ENCODE measurements at places on chromosomes 13 and 19. TPM values are rescaled to one million over a fixed set of nuclear protein-coding genes. Genes with fewer than 3 reads are reported as not detected.
A peak's percentile ranks its signal among the peaks of the same experiment; 100 is the strongest.

- no peak for DNase-seq
Observed at GRCh38 chr19:13160557-13160956, 10.3 kb downstream of the IER2 start.

GRCh38 chr13:28411831-28412353 is 83.0 kb downstream of the FLT1 start:
- DNase-seq: no peak

DNA sequence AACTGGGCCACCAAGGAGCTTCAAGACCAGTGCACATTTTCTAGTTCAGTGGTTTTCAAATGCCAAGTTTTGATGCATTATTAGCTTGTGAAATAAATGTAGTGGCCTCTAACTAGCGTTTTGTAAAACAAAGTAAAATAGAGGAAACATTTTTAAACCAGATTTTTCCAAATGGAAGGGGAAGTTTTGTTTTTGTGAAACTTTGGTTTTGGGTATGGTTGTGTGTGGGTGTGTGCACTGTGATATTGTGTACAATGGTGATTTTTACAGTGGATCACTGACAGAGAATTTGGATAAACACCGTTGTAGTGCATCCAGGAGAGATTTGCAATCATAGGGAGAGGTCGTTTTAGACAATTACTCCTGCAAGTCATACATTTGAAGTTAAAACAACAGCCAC is 108.9 kb downstream of the SLC7A1 start:
- DNase-seq: no peak

DNA sequence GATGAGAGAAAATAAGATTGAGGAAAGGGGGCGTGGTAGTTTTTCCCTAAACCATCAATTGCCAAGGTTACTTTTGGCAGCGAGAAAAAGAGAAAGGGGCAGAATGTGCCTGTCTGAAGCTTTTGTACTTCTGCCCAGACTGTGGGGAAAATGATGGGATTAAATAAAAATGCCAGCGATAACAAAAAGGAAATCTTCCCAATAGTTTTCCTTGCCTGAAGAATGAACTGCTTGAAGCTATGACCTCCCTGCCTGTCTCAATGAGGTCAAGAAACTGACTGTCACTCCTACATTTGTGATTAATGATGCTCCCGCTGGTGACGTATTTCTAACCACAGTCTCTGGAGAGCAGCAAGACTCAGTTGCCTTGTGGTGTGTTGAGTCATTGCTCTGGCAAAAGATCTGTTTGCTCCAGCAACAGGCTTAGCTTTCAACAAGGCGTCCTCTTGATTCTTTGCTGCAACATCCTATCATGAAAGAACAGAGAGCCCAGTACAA is 1051.5 kb downstream of the DIAPH3 start:
- DNase-seq: peak; percentile 84

- DNase-seq: peak; percentile 93
Observed at GRCh38 chr13:92843549-92843948, 383.1 kb upstream of the GPC6 start.

DNA sequence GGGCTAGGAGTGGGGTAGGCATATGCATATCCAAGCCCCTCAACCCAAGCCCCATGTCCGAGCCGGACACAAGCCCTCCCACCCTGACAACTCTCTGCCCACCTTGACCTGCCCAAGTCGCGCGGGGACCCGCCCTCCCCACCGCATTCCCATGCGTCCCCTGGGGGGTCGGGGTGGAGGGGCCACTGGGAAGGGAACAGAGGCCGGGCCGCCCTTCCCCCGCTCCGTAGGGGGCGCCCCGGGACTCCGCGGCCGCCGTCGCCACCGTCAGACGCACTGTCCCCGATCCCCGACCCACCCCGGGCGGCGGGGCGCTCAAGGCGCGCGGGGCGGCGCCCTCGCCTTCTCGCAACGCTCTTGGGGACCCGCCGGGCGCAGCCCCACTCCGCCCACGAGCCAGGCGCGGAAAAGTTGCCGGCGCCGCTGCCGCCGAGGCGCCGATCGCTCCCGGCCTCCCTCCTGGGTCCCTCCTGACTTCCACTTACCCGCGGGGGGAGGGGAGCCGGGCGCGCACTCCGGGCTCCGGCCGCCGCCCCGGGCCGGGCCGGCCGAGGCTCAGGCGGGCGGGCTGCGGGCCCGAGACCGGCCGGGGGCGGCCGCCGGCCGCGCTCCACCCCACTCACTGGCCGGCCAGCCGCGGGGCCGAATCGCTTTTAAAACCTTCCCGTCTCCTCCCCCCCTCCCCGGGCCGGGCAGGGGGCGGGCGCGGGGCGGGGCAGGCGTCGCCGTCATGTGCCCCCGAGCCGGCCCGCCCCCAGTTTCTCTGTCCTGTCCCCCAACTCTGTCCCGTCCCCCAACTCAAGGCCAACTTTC is 34.4 kb upstream of the NANOS3 start:
- DNase-seq: peak; percentile 73

GRCh38 chr13:21668732-21669275 is 2.1 kb upstream of the FGF9 start:
- DNase-seq: peak; percentile 31

DNA sequence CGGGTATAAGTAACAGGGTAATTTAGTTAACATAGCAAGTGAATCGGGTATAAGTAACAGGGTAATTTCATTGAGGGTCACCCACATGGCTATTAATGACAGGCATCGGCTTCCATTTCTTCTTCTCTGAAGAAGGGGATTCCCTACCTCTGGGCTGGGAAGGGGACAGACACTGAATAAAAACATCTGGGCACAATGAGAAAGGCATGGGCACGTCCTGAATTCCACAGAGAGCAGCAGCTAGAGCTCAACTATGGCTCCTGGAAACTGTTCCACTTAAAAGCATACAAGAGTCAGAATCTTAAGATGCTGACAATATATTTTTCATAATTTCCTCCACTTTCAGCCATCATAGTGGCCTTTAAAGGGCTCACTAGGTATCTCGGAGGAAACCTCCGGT is 51.8 kb downstream of the CRYL1 start:
- no peak for DNase-seq

- peak; percentile 20 for DNase-seq
Observed at GRCh38 chr19:57338877-57339276, 12.2 kb upstream of the ZNF304 start.

PDX1 gene
- not detected for total RNA-seq

GRCh38 chr13:99507054-99507453 is 5.8 kb downstream of the TM9SF2 start:
- no peak for DNase-seq

DNA sequence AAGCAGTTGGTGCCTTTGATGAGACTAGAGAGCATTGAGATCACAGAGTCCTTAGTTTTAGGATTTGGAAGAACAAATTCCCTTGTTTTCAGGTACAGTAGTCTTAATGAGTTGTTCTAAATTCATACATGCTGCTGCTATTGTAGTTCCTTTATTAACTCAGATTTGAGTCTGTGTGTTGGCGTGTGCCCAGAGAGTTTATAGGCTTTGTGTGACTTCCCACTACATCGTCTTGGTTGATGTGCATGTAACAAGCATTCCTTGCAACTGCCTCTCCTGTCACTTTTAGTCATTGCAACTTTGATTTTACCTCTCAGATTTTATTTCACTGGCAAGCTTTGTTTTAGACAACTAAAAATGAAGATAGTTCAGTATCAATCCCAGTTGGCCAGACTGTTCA is 135.5 kb downstream of the ZAR1L start:
- DNase-seq: no peak

NXNL1 gene
- not detected for total RNA-seq

- DNase-seq: no peak
Observed at GRCh38 chr19:10316229-10317044, 622 bp upstream of the FDX2 start.

DNA sequence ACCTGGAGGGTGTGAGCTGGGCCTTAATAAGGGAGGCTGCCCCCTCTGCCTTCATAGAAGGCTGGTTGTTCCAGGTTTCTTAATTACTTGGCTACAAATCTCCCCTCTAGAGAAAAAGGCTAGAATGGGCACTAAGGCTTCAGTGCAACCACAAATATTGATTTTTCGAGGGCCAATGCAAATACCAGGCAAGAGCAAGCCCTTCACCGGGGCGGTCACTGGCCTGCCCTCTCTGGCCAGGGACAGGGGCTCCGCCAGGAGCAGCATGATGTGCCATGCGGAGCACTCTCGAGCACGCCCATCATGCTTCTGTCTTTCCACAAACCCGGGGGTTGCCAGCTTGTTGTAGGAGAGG is 127.8 kb upstream of the SPACA7 start:
- DNase-seq: no peak

Measured in LHCN-M2 (cell line).